ENCODE measurements at places on chromosomes 2 and 18.

DNA sequence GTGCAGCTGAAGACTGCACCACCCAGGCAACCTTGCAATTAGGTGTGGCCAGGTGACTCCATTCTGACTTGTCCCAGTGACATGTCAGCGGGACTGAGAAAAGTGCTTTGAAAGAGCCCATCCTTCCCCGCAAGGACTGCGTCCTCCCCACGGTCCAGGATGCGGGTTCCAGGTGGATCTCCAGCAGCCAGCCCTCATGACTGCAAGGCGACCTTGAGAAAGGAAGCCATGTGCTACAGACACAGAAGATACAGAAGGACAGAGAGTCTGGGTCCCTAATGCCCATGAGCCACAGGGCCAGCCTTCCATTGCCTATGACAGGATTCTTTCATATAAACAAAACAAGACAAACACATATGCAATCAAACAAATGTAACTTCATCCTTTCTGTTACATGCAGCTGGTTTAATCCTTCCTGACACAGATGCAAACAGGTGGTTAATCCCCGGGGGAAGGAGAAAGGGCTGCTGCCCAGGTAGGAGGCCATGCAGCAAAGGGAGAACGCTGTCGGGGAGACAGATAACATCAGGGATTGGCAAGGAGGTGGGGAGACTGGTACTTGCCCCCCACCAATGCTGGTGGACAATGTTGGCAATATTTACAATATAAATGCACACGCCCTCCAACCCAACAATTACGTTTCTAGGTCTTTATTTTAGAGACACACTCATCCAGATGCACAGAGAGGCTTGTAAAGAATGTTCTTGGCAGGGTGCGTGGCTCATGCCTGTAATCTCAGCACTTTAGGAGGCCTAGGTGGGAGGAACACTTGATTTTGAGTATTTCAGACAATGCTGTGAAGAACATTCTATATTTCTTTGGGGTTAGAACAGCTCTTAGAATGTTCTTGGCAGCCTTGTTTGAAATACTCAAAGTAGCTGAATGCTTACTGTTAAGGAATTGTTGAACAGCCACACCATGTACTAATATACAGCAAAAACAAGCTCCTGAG lies 64.8 kb downstream of the NCAPH start:
- DNase-seq: no peak

DNA sequence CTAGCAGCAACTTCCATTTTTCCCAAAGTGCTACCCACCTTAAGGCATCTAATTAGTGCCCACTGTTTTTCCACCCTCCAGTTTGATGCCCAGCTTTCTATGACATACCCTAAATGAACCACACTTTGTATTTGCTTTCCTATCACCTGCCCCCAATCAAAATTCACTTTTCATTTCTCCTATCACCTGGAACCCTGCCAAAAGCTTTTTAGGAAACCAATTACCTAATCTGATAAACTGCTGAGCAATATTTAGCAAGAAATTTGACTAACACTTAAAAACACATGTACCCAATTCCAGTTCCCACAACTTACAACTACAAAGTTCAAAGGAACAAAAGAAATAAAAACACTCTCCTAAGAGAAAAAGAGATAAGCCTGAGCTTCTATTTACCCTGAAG lies 71.7 kb downstream of the IKZF2 start:
- no peak for DNase-seq

DNA sequence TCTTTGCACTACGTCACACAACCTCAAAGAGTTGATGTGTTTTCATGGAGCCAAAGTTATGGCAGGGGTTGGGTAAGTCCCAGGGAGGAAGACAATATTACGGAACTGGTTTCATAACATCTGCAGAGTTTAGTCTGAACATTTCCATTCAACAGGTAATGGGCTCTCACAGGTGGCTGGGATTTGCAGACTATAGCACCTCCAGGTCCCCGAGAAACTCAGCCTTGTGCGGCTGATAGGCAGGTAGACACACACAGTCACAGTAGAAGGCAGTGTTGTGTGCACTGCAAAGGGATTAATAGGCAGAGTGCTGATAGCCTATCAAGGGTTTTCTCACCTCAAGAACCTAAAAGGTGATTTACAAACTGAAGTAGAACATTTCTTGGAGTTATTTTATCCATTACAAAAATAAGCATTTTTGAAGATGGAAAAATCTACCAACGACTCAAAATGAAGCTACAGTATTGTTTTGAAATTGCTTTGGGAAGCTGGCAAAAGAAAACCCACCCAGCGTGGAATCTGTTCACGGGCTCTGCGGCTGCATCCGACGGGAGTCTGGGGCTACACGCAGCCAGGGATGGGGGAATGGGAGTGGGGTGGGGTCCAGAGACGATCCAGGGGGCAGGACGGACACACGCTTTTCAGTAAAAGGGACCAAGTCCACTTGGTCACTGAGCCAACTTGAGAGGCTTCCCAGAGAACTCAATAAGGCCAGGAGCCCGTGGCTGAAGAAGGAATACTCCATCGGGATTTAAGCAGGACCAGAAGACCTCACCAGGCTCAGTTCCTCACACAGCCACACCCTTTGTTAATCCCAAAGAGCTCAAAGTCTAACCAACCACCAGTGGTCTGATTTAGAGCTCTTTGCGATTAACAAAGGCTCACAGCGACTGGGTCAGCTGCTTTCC lies 82.9 kb downstream of the CHRNA1 start:
- DNase-seq: no peak

DNA sequence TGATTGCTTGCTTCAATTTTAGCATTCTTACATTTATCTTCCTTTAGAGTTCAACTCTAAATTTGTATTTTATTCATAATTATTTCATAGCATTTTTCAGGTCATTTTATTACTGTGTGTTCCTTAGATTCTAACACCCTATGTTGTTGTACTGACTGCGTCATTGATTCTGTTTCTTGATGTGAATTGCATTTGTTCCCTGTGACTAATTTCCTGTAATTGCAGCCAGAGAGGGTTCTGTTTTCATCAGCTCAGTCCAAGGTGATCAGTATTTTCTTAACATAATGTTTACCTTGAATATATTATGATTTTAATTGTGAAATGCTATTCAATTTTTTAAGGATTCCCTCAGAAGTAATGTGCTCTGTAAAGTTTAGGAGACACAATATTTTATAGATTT lies 970.2 kb upstream of the PIK3C3 start:
- DNase-seq: no peak

- DNase-seq: peak; percentile 77
Observed at GRCh38 chr2:3282056-3282998, 95.3 kb downstream of the EIPR1 start.

- DNase-seq: peak; percentile 10
Observed at GRCh38 chr2:165055082-165055851, 99.9 kb upstream of the SLC38A11 start.

GRCh38 chr2:201116959-201117734 lies 1.2 kb downstream of the CFLAR start:
- peak; percentile 51 for DNase-seq

GRCh38 chr2:123434546-123435395 lies 590.3 kb upstream of the CNTNAP5 start:
- DNase-seq: no peak

DNA sequence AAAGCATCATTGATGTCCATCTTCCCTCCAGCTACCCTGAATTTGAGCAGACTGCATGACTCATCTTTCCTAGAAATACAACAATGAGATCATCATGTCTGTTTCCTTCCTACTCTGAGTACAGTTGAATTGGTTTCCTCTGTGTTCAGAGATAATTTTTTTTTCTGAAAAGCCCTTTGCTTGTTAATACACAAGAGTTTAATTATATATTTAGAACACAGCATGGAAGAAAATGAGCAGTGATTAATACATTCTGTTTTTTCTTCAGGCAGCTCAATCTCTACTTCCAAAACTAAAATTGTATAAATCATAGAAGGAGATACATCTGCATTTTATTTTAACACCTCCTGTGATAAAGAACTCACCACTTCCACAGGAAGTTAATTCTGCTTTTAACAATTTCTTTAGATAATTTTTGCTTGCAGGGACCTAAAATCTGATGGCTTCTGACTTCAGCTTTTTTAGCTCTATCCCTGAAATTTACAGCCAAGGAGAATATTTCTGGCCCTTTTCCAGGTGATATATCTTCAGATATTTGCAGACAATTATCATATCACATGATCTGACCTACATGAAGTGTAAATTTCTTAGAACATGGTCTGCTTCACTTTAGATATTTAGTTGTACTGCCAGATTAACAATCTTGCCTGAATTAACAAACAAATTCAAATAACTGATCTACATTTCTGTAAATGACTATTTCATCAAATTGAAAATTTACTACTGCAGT lies 249.0 kb downstream of the TRIB2 start:
- peak; percentile 11 for DNase-seq

DNA sequence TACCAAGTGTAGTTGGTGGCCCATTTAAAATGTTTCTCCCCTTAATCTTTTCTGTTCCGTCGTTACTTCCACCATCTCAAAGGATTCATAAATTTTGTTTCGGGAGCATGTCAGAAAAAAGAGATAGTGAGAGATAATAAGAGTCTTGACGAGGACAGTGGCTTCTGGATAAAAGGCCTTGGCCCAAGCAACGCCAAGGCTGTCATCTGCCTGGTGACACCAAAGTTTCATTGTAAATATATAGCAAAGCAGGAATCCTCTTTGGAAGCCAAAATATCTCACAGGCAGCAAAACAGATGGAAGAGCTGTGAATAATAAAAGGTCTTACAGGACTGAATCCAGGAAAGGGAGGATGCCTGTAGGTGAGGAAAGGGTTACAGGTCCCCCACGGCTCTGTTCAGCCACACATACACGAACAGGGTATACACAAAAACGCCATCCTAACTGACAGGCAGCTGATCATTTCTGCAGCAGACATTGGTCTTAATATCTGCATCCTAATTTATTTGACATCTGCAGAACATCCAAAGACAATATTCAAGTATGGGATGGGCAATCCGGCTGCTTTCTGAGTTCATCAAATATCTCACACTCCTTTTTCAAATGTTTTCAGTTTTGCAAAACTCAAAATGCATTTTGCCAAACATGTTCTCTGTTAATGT lies 382.8 kb downstream of the OSR1 start:
- no peak for DNase-seq

DNA sequence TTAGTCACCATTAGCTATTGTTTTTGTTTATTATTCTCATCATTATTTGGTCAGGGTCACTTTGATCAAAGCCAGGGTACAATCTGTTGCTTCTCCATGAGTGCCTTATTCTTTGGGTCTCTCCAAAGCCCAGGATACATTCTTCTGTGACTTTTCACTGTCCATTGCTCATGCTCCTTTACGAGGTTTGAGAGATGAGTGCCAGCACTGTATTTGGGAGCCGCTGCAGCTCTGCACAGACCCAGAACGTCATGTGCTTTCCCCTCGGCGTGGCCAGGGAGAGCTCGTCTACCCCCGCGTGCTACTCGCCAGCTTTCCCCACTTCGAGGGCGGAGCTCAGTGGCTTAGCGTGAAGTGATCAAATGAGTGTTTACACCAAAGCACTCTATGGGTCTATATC lies 123.7 kb downstream of the COL6A3 start:
- no peak for DNase-seq
